Sigmoid colon (tissue), 7 donors: ENCODE measurements at places on chromosomes 11 and 22. TPM values are rescaled to one million over a fixed set of nuclear protein-coding genes. Genes with fewer than 3 reads are reported as not detected.

STARD10 gene
- total RNA-seq = 60.1 TPM

SLC22A12 gene
- not detected for total RNA-seq

MS4A15 gene
- not detected for total RNA-seq

MRGPRF gene
- 118 TPM for total RNA-seq

IFT27 gene
- 27.7 TPM for total RNA-seq

CRYAB gene
- 151 TPM for total RNA-seq

DCHS1 gene
- 23.9 TPM for total RNA-seq

VSIG2 gene
- 3.0 TPM for total RNA-seq

NRGN gene
- total RNA-seq = not detected

DDI1 gene
- not detected for total RNA-seq

GSC2 gene
- total RNA-seq = not detected

SHANK3 gene
- 3.2 TPM for total RNA-seq

DNA sequence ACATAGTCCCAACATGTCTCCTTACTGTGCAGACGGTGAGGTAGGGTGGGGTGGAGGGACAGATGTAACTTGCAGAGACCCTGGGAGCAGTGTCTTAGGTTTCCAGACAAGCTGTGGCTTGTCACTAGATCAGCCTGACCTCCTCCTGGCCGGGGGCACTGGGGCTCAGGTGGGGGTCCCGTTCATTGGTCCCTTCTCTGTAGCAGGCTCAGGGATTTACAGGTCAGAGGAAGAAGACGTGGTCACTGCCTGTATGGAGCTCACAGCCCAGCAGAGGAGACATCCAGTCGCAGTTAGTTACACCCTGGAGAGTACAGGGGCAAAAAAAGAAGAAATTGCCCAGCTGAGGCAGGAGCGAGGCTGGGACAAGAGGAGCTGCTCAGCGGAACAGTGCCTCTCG lies 22.0 kb upstream of the TUB start:
- peak; percentile 56 for DNase-seq

DNA sequence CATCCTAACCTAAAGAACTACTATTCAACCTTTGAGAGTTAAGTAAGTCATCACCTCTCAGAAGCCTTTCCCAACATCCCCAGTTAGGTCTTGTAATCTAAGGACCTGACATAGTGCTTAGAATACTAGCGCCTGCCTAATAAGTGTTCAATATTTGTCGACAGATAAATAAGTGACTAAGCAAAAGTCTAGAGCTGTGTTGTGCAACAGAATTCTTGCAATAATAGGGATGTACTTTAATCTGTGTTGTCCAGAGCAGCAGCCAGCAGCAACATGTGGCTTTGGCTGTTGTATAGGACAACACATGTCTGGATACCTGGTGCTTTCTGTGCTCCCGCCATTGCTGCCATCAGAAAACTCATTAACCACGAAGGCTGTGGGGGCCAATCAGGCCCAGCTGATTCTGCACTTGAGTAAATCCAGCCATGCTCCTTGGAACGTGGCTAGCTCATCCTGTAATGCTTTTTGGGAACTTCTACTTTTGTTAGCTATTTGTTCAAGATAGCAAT lies 66.8 kb upstream of the NTM start:
- no peak for DNase-seq

GRCh38 chr11:64853709-64854108 lies 9.3 kb upstream of the CDC42BPG start:
- DNase-seq = no peak

DNA sequence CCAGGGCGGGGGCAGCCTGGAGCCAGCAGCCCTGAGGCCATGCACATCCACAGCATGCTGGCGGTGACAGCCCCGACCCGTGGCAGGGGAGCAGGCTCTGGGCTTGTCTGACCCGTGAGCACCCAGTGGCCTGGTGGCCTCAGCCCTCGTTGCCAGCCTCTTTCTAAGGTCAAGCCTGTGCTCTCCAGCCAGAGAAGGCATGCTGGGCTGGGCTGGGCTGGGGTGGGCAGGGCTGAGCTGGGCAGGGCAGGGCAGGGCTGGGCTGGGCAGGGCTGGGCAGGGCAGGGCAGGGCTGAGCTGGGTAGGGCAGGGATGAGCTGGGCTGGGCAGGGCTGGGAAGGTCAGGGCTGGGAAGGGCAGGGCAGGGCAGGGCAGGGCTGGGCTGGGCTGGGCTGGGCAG lies 10.6 kb downstream of the H19 start:
- no peak for DNase-seq

GRCh38 chr11:46865340-46865739 lies 19.3 kb upstream of the CKAP5 start:
- no peak for DNase-seq

- DNase-seq = no peak
Observed at GRCh38 chr11:96204721-96205459, 138.1 kb downstream of the MAML2 start.

DNA sequence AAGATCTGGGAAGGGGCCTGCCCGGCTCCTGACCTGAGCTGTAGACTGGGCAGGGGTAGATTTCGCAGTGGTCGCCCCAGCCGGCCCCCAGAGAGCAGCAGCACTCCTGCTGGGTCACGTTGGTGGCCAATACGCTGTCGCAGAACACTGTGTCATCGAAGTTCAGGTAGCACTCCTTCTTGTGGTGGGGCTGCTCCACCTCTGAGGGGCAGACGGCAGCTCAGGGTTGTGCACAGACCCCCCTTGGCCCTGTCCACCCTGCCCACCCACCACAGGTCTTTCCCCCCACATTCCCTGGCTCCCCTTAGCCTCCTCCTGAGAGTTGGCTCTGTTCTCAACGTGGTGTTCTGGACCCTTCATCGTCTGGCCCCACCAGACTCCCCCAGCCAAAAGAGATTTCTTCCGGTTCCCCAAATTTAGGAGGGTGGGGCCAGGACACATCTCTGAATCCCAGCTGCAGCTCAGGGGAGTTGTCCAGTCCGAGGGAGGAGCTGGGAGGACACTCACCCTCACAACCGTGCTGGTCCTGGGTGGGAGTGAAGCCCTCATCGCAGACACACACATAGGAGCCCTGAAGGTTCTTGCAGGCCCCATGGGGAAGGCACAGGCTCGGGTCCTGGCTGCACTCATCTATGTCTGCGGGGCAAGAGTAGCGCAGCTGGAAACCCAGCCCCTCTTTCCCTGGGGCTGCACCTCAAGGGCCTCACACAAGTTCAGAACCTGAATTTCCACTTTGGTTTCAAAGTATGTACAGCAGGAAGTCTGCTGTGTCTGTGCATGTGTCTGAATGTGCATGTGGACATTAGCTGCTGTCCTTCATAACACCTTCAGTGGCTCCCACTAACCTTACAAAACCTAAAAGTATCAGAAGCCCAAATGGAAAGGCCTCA lies 16.5 kb downstream of the SCYL1 start:
- peak; percentile 73 for DNase-seq

- DNase-seq = no peak
Observed at GRCh38 chr11:13160806-13161205, 116.8 kb upstream of the BMAL1 start.

GRCh38 chr22:24164940-24165339 lies 16.3 kb upstream of the SUSD2 start:
- no peak for DNase-seq

DNA sequence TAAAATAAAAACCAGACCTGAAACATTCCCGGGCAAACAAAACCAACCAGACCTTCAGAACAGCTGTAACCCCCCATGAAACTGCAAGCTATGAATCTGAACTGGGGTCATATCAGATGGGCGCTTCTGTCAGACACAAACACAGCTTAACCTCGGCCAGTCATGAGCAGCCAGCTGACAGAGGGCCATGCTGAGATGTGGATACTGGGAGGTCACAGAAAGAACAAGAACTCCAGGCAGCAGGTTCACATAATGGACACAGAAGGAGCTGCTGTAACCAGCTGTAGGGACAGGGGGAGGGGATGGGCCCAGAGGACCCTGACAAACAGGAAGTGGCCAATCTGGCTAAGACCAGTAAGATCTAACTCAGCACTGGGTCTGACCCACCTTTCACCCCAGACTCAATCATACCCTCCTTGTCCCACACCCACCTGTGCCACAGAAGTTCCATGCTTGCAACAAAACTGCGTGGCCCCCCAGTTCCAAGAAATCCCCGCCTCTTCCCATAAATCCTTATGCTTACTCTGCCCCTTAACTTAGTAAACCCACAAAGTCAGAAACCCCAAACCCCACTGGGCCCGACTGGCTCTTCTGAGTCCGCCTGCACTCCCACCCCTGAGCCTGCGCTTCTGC lies 4.0 kb downstream of the APOL4 start:
- no peak for DNase-seq

DNA sequence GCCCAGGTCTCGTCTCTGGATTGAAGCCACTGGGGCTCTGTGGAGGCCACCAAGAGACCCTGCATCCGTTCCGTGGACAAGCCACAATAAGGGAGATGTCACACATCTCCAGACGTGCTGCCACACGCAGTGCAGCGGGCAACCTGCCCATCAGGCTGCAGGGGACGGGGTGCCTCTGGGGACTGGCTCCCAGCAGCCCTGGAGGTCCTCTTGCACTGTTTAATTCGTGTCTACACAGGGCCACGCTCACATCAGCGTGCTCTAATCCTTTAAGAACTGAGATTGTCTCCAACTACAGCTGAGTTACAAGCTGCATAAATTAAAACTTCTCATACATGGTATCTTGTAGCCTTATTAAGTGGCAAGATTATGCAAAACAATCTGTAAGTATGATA lies 1232.2 kb downstream of the BRD1 start:
- DNase-seq = no peak

DNA sequence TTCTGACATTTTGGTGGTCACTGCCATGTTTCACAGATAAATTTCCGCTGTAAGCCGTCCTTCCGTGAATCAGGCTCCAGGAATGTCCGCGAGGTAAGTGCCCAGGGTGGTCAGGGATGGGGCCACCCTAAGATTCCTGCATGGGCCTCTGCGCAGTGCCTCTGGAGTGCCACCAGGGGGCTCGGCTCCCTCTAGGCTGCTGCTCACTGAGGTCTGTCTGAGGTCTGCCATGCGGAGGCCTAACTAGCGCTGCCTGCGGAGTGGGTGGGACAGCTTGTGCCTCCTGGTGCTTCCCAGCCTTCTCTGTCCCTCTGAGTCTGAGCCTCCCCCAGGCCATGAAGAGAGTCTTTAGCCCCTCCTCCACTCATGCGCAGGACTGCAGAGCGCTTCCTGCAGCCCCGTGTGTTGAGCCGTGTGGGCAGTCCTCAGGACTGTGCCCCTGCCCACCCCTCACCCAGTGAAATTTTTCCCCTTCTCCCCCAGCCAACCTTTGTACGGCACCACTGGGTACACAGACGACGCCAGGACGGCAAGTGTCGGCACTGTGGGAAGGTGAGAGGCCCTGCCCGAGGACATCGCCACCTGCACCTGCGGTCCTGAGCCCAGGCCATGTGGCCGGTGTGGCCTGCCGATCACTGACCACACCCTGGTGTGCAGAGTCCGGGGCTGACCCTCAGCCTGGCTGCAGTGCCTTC lies 11.9 kb upstream of the MDK start:
- no peak for DNase-seq

- no peak for DNase-seq
Observed at GRCh38 chr11:119754199-119754598, 25.2 kb upstream of the NECTIN1 start.
